HEK293T (cell line): ENCODE measurements at places on chromosomes 3 and 15.

GRCh38 chr3:15490158-15490557 lies 31.3 kb downstream of the COLQ start:
- DNase-seq, result no peak

- no peak for DNase-seq
Measured at GRCh38 chr3:42892169-42892568, 13.8 kb upstream of the ZNF662 start.

DNA sequence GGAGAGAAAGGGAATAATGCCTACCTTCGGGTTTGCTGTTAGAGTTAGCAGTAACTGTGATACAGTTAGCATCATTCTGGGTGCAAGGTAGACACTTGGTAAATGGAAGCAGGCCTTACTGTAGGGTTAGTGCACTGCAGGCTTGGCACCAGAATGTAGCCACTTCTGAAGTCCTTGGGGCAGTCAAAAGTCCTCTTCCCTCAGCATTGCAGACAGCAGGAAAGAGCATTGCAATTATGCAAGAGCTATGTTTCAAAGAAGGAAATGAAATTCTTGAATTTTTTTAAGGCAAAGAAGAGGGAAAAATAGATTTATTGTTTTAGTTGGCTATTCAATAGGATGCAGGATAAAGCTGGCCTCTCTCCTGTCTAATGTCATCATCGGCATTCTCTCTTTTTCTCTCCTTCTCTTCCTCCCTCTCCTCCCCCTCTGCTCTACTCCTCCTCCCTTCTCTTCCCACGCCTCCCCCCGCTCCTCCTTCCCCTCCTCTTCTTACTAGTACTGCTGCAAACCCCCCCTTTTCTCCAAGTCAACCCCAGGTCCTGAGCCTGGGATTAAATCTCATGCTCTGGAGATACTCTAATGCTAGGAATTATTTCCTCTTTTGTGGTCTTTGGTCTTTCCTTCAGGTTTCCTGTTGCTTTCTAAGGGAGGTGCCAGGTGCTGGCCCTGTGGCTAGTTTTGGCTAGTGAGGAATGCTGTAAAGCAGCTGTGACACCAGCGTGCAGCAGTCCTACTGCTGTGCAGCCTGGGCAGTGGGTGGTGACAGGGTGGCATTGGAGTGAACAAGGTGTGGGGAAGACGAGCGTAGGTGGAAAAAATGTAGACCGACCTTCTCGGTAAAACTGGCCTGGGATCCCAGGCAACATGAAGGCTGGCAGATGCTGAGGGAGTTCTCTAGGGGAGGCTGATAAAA lies 21.7 kb downstream of the EEFSEC start:
- no peak for DNase-seq

DNA sequence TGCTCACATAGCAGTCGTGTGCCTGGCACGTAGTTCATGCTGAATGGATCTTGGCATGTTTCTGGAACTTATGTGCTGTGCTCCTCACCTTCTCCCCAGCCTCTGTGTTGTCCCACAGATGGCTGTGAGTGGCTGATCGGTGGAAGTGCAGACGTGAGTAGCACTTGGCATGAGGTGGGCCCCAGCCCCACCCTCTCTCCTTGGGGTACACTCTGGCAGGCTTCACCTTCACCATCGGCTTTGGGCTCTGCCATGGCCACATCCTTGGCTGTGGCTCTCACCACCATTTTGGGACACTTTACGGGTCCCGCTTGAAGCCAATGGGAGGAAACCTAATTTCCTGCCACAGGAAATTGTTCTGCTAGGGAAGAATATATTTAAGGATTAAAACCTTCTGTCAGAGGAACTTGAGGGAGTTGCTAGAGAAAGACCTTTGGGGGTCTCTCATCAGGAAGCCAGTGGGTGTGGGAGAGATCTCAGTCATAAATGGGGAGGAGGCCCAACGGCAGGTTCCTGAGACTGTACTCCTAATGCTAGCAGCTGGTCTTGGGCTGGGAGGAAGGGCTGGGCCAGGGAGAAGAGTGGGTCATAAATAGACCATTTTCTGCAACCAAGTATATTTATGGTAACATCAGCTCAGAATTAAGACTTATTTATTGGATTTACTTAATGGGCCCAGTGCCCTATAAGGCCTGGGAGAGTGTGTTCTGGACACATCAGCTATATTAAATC lies 92.3 kb downstream of the SMAD3 start:
- no peak for DNase-seq

GRCh38 chr3:140629357-140630137 lies 48.3 kb upstream of the TRIM42 start:
- DNase-seq, result no peak

DNA sequence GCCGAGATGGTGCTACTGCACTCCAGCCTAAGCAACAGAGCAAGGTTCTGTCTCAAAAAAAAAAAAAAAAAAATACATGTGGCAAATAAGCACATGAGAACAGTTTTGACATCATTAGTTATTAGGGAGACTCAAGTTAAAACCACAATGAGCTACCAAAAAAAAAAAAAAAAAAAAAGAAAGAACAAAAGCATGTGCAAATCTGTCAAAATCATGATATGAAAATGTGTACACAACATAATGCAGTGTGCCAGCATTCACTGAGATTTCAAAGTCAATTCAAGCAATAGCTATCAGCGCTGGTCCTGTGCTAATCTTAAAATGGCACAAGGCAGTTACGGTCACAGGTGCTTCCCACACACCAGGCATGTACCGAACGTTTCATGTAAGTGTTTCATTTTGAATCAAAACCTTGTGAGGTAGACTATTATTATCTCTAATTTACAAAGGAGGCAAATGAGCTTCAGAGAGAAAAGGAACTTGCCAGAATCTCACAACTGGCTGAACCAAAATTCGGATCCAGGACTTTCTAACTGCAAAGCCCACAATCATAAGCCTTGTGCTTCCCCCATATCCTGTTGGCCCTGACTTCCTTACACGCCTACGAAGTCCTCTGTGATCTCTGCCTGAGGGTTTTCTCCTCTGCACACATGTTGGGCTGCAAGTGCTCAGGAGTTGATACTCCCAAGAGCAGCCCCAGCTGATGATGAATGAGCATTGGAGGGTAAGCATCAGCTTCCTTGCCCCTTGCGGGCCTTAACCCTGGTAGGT lies 200.1 kb upstream of the PROK2 start:
- no peak for DNase-seq

DNA sequence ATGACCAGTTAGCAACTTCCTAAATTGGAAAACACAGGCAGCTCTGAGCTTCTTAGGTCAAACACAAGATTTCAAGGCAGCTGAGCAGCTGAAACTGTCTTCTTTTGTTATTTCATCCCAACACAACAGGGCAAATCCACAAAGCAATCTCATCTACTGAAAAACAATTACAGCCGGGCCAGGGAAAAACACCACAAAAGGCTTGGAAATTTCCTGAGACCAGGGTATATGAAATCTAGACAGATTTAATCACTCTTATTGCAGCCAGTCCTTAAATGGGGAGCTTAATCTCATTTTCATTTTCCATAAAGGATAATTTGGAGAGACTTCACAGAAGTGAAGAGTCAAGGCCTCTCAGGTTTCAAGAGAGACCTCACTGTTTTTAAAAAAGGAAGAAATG lies 181.8 kb downstream of the SSR3 start:
- DNase-seq, result no peak
